ENCODE measurements at places on chromosomes 11 and 22.

- no peak for DNase-seq
These were observed 8.5 kb upstream of the SCN2B start for GRCh38 chr11:118184784-118185579.

- DNase-seq, result no peak
These were observed 20.4 kb upstream of the EHF start for GRCh38 chr11:34600339-34601084.

- DNase-seq, result no peak
These were observed 11.8 kb downstream of the RNF121 start for GRCh38 chr11:71940561-71941219.

GRCh38 chr11:11569936-11570491 is 51.8 kb downstream of the GALNT18 start:
- DNase-seq, result no peak

DNA sequence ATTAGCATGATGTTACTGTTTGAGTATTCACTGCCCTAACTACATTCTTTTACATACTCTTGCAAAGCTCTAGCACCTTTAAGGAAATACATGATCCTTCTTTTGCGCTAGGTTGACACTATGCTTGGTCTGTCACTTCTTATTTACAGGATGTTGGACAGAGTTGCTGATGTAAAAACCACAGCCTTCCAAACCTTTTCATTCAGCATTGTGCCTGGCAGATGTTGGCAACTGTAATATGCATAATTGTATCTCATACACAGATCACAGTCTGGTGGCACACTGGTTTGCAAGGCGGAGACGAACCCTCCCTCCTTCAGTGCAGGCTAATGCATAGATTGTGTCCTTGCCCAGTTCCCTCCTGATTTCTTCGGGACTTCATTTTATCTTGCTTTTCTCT is 224.1 kb downstream of the SNX19 start:
- DNase-seq, result no peak

GRCh38 chr22:42881982-42882656 is 25.0 kb upstream of the ARFGAP3 start:
- no peak for DNase-seq

GRCh38 chr11:17366495-17366894 is 14.9 kb downstream of the NCR3LG1 start:
- DNase-seq, result no peak

DNA sequence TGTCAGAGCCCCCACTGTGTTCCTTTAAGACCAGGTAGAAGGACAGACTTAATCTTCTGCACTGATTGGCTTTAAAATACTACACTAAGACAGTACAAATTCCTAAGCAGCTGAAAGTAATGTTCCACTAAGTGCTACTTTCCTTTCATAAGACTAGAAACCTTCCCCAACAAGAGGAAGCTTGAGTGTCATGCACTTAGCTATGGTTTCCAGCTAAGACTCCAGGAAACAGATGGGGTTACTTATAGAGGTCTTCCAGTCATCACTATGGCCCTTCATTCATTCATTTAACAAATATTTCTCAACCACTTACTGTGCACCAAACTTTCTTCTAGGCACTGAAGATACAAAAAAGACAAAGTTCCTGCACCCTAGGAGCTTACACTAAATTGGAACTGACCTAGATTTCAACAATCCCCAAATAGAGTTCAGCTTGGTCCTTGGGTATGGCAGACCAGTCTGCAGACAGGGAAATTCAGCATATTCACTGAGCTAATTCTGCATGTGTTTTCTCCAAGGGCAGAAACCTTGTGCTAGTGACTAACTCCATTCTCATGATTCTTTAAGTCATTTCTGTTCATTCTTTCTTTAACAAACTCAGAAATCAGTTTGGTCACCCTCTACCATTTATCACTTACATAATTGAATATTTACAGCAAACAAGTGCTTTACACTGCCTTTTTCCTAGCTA is 178.4 kb upstream of the MTNR1B start:
- no peak for DNase-seq

Measured in anterior cingulate cortex (tissue), 58 donors.